ENCODE measurements at places on chromosomes 11 and 22.

DNA sequence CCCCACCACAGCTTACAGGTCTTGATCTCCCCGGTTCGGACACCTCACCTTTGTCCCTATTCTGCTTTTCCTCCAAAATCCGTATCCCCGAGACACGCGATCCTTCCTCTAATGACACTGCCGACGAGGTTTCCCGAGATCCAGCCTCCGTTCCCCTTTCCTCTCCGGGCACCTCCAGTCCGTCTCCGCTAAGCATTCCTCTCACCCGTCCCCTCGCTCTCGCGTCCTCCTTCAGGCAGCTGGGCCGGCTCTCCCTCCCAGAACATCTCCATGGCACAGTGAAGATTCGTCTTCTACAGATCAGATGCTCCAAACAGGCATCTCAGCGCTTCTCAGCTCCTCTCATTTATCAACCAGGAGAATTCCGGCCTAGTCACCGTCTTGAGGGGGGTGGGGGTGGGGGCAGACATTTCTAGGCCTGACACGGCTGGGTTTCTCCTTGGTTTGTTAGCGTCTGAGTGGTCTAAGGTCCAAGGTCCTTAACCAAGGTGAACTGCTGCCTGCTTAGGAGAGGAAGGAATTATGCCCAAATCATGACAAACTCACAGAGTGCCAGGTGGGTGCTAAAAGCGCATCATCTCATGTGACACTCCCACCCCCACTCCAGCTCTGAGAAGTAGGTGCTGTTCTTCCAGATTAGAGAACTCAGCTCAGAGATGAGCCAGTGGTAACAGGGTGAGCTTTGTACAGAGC is at the start of gene SPTBN2:
Gene SPTBN2 (minus strand): TSS at position 524 of the 693 bp plus-strand sequence. CDS start 7,976 bp downstream, outside the sequence.
- DNase-seq: no peak

GRCh38 chr11:12376259-12377081 is 901 bp upstream of the PARVA start:
- DNase-seq: no peak

GRCh38 chr22:48838376-48838775 is 989.3 kb downstream of the BRD1 start:
- no peak for DNase-seq

DNA sequence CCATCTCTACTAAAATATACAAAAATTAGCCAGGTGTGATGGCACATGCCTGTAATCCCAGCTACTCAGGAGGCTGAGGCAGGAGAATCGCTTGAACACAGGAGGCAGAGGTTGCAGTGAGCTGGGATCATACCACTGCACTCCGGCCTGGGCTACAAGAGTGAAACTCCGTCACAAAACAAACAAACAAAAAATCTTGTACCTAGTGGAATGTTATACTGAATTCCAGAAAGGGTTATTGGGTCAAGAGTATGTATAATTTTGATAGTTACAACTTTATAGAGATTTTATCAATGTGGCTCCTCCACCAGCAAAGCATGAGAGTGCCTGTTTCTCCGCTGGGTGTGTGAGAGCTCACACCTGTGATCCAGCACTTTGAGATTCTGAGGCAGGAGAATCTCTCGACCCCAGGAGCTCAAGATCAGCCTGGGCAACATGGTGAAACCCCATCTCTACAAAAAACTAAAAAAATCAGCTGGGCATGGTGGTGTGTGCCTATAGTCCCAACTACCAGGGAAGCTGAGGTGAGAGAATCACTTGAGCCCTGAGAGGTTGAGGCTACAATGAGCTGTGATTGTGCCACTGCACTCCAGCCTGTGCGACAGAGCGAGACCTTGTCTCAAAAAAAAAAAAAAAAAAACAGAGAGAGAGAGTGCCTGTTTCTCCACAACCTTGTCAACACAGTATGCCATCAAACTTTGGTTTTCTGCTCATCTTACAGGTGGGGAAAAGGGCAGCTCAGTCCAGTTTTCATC is 12.7 kb upstream of the FOLR1 start:
- DNase-seq: no peak

GRCh38 chr22:43819421-43819921 is 7.4 kb upstream of the EFCAB6 start:
- DNase-seq: no peak

DNA sequence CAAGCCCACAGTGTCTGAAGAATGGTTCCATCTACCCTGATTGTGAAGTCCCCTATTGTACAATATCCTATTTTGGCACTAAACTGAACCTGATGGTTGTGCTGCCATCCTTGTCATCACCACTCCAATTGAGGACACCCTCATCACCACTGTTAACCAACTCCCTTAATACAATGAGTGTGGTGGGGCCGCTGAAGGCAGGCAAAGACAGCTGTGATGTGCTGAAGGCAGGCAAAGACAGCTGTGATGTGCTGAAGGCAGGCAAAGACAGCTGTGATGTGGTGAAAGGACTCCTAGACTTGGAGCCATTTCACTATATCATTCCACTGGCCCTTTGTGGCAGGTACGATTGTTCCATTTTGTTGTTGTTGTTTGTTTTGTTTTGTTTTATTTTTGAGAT is 481.6 kb downstream of the SOX6 start:
- DNase-seq: no peak

- DNase-seq: no peak
Measured at GRCh38 chr22:48541401-48542098, 1286.1 kb downstream of the BRD1 start.

- no peak for DNase-seq
Measured at GRCh38 chr11:94737171-94737611, 31.0 kb upstream of the AMOTL1 start.

- no peak for DNase-seq
Measured at GRCh38 chr11:44335052-44335760, 25.3 kb upstream of the ALX4 start.
